ENCODE measurements at places on chromosomes 3 and 15.

DNA sequence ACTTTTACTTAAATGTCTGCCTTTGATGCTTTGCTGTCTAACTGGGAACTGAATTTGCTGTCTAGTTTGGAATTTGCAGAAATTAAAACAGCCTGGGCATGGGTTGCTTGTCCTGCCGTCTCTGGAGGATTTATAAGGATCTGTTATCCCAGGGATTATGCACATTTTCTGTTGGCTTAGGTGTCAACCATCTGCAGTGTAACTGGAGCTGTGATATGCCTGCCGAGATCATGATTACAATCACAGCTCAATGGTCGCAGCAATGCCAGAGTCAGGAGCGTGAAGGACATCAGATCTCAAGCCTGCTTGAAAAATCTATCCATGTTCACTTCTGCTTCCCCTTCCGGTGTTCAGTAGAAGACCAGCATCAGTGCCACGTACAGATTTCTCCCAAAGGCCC, 41.8 kb upstream of the SETMAR start:
- no peak for DNase-seq

DNA sequence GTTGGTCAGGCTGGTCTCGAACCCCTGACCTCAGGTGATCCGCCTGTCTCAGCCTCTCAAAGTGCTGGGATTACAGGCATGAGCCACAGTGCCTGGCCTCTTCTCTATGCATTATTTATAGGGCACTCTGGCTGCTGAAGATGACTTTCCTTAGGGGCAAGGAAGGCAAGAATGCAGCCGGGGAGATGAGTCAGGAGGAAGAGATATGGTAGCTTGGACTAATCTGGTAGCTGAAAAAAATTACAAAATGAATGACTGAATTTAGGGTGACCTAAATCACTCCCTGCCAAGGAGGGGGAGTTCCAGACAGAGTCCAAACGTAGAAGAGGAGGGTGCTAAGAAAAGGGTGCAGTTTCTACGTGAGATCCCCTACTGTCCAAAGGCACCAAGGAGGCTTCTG, 14.2 kb downstream of the RHCG start:
- DNase-seq: no peak

- no peak for DNase-seq
These were observed 307.1 kb downstream of the TLE3 start for GRCh38 chr15:69790632-69791031.

GRCh38 chr15:45653702-45654424, 19.0 kb downstream of the SQOR start:
- no peak for DNase-seq

DNA sequence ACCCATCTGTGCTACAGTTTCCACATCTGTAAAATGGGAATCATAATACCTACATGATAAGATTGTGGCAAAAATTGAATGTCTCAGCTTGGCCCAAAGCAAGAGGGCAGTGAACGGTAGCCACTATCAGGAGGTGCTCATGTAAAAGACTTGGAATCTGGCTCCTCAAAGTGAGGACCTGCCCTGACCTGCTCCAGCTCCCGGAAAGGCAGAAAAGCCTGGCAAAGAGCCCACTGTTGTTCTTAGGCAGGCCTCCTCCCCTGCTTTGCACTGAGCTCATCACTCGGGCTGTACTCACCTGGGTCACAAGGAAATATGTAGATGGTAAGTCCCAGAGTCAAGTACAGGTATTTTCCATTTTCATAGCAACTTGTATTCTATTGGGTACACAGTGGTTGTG, 250.7 kb upstream of the TBL1XR1 start:
- DNase-seq: no peak

DNA sequence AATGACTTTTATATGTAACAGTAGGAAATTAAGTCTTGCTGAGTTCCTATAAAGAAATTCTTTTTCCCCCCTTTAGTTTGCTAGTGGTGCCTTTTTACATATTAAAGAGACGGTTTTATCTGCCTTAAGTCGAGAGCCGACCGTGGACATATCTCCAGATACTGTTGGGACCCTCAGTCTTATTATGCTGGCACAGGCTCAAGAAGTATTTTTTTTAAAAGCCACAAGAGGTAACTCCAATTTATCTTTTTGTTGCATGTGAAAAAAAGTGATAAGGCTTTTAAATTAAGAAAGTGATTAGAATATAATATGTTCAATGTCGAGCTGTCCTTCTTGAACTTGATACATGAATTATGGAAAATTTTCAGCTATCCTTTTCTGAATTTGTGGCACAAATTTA, 26.7 kb downstream of the PDCD6IP start:
- no peak for DNase-seq

DNA sequence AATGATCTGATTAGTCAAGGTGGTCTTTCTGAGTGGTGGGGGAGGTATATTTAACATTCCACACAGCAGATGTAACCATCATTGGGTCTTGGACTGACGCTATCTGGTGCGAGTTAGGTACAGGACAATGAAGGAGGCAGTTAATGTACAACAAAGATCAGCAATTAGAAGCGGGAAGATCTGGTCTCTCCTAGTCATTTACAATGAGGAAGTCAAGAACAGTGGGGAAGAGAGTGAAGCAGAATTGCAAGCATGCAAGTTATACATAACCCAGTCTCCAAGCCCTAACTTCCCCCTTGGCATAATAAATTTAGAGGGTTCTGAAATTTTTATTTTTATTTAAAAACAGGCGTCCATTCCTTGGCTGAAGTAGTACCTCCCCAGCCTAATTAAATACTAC, 14.1 kb downstream of the GPD1L start:
- DNase-seq: no peak

DNA sequence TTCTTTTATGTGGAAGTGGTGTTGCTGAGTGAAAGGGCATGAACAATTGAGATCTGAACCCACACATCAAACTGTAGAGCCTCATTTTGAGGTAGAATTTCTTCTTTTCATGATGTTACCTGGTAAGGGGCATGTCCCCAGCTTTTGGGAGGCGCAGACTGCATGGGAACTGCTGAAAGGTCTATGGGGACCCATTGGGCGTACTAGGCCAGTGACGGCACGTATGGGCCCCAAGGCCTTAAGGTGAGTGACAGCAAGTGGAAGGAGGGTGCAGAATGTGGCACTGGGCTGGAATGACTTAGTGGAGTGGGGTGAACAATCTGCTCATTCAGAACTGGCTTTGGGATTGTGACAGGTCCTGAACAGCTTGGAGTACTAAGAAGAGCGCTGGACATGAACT, 123.6 kb upstream of the RGMA start:
- no peak for DNase-seq

- DNase-seq: no peak
These were observed 32.4 kb downstream of the SEC61A1 start for GRCh38 chr3:128084675-128085021.

DNA sequence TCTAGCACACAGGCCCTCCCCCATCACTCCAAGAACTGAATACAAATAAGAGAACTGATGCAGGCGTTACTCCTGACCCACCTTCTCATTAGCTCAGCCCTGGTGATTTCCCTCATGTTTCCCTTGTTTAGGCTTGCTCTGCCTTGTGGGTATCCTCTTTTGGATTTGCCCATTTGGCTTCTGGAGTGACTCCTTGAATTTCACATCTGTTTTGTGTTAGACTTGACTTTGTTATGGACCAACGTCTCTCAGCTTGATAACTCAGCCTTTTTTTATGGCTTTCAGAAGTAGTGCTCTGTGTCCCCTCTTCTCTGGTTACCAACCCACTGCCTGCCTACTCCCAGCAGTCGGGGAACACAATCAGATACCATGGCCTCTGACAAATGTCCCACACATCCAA, 11.3 kb upstream of the TMOD3 start:
- no peak for DNase-seq

GRCh38 chr15:98738689-98739401, 90.5 kb downstream of the IGF1R start:
- DNase-seq: no peak

DNA sequence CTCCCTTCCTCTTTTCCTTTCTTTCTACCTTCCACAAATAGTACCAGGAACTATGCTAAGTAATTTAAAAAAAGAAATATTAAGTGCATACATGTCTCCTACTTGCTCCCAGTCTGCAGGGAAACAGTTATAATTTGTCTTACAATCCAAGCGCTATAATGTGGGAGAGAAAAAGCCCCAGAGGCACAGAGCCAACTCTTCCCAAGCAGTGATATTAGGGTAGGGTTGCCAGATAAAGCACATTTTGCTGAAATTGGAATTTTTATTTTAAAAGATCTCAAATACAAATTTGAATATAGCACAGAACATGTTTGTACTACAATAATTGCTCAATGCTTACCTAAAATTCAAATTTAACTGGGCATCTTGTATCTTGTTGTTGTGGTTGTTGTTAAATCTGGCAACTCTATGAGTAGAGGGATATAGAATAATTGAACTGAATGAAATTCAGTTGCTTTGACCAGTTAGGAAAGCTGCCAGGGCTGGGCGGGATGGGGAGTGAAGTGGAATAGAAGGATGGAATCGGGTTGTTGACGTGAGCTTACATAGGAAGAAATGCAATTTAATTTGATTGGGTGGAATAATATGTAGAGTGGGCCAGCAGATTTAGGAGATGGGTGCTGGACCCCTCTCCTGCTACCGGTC, 52.6 kb upstream of the USP3 start:
- DNase-seq: no peak

DNA sequence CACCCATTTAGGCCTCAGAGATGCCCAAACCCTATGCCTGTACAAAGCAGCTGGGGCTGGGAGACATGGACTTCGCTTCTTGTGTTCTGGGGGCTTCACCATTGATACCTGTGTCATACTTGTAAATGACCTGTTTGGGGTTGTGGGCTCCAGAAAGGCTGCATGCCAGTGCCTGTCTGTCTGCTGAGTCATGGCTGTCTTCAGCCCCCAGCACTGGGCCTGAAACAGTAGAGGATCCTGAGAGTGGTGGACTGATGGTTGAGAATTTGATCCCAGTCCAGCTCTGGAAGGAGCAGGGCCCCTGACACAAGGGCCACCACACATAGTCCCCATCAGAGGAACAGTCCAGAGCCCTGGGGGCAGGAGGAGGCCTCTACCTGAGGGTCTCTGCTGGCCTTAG, 24.6 kb upstream of the APEH start:
- no peak for DNase-seq

DNA sequence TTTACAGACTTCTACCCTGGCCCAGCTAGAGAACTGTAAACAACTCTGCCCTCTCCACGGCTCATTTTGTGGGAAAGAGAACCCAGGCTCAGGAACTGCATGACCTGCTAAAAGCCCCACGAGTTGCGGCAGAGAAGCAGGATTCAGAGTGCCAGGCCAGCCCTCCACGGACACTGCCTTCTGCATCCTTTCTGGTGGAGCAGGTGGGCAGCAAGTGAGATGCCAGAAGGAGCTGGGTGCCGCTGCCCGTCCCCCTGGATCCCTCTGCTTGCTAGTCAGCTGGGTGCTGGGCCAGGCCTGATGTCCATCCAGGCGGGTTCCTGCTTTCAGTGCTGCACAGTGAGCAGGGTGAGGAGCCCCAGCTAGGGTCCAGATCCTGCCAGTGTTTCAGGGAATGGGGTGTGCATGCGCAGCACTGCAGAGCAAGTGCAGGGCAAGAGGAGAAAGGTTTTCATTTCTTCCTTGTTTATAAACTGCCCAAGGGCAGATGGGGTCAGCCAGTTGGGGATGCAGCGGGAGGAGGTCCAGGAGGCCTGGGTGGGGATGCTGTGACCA, 5.2 kb upstream of the RAB43 start:
- DNase-seq: no peak

- DNase-seq: no peak
These were observed 86.3 kb downstream of the PPCDC start for GRCh38 chr15:75109736-75110130.

DNA sequence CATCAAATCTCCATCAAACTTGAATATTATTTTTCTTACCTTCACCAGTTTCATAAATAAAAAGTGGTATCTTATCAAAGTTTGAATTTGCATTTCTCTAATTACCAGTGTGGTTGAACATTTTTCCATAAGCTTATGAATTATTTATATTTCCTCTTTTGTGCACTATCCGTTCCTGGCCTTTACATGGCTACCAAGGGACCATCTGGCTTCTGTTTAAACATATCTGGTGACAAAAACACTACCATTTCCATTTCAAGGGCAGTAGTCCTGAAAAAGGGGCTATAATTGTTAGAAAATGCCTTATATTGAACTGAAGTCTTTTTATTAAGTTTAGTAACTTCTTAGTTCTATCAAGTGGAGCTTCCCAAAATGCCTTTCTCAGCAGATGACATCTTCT, 44.3 kb upstream of the TM4SF4 start:
- DNase-seq: no peak

GRCh38 chr15:98551936-98552562, 96.3 kb upstream of the IGF1R start:
- no peak for DNase-seq

- DNase-seq: no peak
These were observed 339.2 kb upstream of the DCBLD2 start for GRCh38 chr3:99240700-99241099.

GRCh38 chr3:59540696-59541095, 490.9 kb upstream of the CFAP20DC start:
- DNase-seq: no peak

GRCh38 chr3:15796771-15797641, 773 bp downstream of the ANKRD28 start:
- DNase-seq: no peak

DNA sequence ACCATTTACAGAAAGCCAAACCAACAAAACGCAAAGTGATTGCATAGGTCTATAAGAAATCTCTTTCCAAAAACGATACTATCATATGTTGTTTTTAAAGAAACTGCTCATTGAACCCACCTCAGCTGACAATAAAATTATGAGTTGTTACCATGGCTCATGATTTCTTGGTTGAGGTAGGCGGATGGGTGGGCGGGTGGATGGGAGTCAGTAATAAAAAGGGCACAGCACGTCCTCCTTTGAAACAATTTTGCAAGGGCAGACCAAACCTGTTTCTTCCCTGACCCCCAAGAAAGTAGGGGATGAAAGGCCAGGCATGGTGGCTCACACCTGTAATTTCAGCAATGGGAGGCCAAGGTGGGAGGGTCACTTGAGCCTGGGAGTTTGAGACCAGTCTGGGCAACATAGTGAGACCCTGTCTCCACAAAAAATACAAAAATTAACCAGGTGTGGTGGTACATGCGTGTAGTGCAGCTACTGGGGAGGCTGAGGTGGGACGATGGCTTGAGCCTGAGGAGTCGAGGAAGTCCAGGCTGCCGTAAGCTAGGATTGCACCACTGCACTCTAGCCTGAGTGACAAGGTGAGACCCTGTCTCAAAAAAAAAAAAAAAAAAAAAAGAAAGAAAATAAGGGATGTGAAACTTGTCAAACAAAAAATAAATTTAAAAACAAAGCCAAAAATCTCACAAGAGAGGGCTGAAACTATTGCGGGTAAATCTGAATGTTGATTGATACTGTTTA, 2.1 kb downstream of the ABHD10 start:
- DNase-seq: no peak

Data from stimulated activated CD8-positive, alpha-beta memory T cell treated with anti-CD3 and anti-CD28 coated beads, Interleukin-4, amount 100 ng/mL, for 24 hours (primary cell).